A549 (cell line): ENCODE measurements at places on chromosomes 4 and X.
A peak's percentile ranks its signal among the peaks of the same experiment; 100 is the strongest.

GRCh38 chrX:39418731-39419638, 617.7 kb downstream of the MID1IP1 start:
- DNase-seq, result no peak

DNA sequence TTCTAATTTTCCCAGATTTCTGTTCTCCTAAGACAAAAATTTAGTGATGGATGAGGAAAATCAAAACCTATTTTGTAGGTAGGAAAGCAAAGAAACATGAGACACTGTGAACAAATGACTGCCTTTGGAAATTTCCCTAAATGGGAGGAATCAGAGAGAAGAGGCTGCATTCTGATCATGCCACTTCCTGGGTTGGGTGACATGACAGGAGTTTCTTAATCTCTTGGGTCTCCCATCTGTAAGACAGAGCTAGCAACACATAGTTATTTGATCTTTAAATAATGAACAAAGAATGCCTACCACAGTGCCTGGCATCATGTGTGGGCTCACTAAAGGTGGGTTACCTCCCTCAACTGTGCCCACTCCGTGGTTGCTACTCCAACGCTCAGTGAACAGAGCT, 57.1 kb downstream of the CCDC149 start:
- no peak for DNase-seq

DNA sequence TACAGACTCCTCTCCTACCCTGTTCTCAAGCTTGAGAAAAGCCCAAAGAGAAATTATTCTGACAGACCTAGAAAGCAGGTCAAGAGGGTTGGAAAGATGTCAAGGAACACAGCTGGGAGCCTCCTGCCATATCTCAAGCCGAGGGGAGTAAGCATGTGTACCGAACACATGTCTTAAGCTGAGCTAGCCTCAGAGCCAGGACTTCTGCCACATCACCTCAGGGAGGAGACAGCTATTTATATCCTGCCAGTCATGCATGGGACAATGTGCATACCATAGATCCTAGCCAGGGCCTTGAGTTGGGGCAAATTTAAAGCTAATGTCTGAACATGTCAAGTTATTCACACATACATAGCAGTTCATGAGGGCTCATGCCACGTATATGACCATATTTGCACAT, 11.8 kb downstream of the TMEM31 start:
- no peak for DNase-seq

- no peak for DNase-seq
Observed at GRCh38 chrX:97311066-97311778, 427.5 kb downstream of the RPA4 start.

GRCh38 chr4:42149004-42149403, 3.5 kb downstream of the BEND4 start:
- DNase-seq, result no peak

GRCh38 chr4:11565899-11566298, 137.2 kb upstream of the HS3ST1 start:
- DNase-seq, result no peak

GRCh38 chr4:171812665-171813525, at the start of gene GALNTL6:
TSS of gene GALNTL6 (plus strand) at chr4:171813404.
- DNase-seq, result peak; percentile 8

- DNase-seq, result peak; percentile 3
Observed at GRCh38 chr4:104490096-104490769, 4.5 kb downstream of the CXXC4 start.

DNA sequence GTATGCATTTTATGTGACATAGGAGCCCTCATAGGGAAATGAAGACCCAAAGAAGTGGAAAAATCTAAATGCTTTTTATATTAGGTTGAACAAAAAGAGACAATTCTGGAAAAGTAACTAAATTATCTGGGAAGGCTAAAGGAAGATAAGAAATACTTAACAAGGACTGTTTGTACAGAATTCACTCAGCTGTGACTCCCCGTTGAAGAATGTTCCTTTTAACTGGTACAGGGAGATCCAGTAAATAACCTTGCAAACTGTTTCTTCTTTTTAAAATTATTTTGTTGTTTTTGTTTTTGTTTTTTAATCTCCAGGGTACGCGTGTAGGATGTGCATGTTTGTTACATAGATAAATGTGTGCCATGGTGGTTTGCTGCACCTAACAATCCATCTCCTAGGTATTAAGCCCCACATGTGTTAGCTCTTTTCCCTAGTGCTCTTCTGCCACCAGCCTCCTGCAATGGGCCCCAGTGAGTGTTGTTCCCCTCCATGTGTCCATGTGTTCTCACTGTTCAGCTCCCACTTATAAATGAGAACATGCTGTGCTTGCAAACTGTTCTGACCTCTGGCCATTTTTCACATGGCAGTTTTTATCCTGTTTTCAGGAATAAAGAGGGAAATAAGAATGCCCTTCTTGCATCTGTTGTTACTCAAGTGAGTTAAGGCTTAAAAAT, 81.7 kb downstream of the PWWP3B start:
- no peak for DNase-seq

DNA sequence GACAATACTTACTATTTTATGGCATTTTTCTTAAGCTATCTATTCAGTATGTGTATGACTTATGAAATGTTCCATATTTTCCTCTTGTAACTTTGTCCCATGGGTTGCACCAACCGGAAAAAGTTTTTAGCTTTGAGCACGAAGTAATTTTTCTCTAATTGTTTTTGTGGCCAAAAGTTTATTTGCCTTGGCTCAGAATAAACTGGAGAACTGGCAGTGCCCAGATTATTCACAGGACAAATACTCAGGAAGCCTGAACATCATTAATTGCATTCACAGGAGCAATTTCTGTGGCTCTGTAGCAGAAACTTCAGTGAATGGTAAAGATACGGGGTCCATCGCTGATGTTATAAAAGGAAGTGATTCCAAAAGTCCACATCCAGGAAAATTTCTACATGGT, 184.5 kb downstream of the ARHGAP10 start:
- no peak for DNase-seq

- no peak for DNase-seq
Observed at GRCh38 chrX:99271641-99272040, 1138.4 kb downstream of the PCDH19 start.

DNA sequence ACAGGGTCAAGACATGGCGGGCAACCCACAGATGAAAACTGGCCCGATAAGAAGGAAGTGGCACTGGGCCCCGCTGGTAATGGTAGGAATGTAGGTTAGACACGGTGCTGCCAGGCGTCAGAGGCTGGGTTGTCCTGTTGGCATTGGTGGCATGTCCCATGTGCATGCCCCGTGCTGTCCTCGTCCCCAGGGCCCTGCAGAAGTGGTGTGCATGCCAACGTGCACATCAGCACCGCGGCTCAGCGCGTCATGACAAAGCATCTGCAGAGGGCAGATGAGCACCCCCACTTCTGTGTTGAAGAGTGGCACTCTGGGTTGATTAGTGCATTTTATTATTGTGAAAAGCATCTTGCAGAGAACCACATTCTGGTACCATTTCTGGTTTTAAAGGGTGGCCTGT, 35.6 kb downstream of the NELFA start:
- DNase-seq, result no peak

- DNase-seq, result no peak
Observed at GRCh38 chr4:166913926-166914325, 320.4 kb downstream of the SPOCK3 start.

- DNase-seq, result no peak
Observed at GRCh38 chrX:106698693-106699092, 27.8 kb upstream of the RNF128 start.

DNA sequence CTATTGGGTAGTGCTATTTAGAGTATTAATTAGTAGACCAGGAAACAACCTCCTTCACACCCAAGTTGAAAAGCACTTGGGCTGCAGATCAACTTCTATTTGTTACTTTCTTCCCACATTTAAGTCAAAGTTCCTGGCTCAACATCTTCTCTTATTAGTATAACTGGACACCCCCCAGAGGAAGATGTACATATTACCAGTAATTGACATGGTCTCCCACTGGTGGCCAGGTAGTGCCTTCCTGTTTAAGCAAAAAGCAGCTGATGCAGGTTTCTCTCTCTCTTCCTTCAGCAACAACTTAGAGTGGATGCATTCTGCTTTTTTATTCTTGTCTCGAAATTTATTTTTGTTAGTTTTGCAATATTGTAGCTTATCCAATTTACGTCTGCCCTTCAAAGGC, 438.1 kb downstream of the GBA3 start:
- peak; percentile 0 for DNase-seq

- DNase-seq, result no peak
Observed at GRCh38 chr4:40193578-40193977, 3.3 kb upstream of the RHOH start.

DNA sequence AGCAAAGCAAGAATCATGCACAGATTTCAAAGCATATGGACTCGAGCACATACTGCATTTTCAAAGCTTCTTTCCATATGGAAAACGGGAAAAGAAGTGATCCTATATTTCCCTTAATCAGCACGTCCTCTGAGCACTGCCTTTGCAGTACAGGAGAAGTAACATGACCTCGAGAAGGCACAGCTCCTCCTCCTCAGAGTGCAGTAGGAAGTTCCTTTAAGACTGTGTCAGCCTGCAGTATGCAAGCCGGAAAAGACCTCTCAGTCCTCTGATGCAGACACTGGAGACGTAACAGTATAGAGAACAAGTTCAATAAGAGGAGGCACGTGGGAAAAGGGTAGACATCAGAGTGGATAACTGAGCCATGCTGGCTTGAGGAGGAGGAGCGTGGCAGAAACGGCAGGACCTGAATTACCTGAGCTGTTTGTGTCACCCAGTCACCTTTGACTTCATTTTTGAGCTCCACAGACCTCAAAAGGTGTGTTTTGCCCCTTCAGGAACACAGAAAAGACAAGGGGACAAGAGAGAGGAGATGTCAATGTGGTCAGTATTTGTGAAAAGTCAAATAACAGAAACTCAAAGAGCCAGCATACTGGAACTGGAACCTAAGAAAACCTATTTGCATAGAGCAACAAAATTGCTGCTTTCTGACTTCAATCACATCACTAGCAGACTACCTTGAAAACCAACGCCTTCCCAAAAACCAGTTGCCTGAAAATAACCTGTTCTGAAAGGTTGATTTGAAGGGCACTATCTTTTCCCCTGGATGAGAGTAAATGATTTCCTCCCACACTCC, 20.8 kb downstream of the IRF2 start:
- no peak for DNase-seq

DNA sequence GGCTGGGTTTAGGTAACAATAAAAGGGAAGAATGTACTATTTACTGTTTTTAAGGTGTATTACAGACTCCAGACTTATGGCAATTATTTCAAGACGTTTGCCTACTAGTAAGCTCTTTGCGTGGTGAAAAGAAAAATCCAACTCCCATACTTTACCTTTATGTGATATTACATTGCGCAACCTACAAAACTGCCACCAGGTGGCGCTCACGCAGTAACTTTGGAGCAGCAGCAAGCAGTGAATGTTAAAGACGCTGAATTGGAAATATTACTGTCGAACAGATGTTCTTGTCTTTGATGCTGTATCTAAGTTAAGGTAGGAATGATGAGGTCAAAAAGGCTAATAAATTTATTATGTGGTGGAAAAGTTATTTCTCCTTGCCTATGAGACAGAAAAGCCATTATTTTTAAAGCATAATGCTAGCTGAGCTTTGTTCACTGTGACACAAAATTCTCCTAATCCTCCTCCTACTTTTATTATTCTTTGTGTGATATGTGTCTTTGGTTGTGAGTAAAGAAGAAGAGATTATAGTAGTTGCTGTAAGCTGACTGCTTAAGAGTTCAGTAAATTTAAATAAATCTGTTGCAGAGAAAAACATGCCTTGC, 1099.8 kb upstream of the TENM3 start:
- peak; percentile 61 for DNase-seq

DNA sequence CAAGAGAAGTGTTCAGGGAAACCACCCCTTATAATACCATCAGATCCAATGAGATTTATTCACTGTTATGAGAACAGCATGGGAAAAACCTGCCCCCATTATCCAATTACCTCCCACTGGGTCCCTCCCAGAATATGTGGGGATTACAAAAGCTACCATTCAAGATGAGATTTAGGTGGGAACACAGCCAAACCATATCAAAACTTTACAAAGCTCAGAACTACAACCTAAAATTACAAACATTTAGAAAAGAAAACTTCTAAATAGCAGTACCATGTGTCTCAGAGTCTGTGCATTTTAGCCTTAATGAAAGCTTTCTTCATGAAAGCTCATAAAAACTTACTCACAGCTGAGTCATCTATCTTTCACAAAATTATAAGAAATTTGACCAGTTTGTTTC, 1442.8 kb upstream of the PCDH7 start:
- no peak for DNase-seq

- DNase-seq, result no peak
Observed at GRCh38 chr4:95596676-95597075, 47.9 kb upstream of the UNC5C start.

GRCh38 chrX:2342874-2343273, 157.9 kb downstream of the DHRSX start:
- no peak for DNase-seq

GRCh38 chrX:112223391-112223790, 140.8 kb upstream of the TRPC5 start:
- DNase-seq, result no peak

- no peak for DNase-seq
Observed at GRCh38 chr4:114472269-114473032, 126.2 kb upstream of the UGT8 start.

DNA sequence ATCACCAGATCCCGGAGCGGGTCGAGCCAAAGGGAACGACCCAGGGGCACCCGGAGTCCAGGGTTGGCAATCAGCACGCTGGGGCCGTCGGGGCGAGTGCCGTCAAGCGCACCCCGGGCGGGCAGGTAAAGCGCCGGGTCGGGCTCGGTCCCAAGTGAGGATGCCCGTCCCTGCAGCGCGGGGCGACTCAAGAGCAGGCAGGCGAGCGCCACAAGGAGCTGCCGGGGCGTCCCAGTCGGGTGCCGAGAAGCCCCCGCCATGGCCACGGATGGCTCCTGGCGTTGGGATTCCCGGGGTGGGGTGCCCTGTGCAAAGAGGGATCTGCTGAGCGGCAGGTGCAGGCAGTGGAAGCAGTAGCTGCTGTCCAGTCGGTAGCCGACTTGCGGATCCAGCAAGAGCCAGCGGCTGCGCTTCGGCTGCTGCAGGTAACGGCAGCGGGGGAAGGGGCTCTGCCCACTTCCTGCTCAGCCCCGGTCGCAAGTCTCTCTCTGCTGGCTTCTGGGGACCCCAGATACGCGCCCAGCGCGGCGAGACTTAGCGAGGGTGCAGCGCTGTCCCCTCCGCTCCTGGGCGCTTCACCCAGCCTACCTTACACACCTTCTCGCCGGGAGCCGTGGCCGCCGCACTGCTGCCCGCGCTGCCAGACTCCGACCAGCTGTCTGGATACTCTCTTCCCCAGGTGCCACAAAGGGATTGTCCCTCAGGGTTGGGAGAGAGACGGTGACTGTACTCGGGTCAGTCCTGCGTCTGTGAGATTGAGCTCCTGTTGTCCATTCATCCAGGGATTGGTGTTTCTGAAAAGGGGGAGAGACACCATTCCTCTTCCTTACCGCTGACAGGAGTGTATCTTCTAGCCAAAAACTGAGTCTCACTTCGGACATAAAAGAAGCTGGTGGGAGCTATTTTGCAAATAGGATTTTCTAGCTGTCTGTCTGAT, at the start of gene FREM3:
FREM3 (minus strand) TSS at position 260 of the 937 bp plus-strand sequence; CDS start at position 260, 0 bp downstream.
- no peak for DNase-seq
